ENCODE measurements at places on chromosomes 1 and 21.

DNA sequence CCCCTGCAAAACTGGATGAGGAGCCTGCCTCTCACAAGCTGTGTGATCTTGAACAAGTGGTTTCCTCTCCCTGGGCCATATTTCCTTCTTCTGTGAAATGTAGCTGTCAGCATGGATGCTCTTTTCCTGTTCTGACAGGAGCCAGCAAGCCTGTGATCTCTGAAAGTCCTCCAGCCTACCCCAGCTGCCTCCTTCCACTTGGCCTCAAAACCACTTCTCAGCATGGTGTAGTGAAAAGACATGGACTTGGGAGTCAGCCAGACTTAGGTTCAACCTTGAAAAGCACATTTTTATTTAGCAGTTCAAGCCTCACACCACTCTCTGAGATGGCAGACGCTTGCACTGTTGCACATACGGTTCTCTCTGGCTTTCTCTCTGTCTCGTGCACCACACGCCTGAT, 292.9 kb upstream of the DUSP10 start:
- no peaks in the 10 kb centered on the region for H3K27me3 ChIP-seq
- H3K36me3 ChIP-seq = no peaks in the 10 kb centered on the region

GRCh38 chr1:111603979-111604378, 15.6 kb upstream of the RAP1A start:
- H3K36me3 ChIP-seq = no peaks in the 10 kb centered on the region
- peak; percentile 54 for DNase-seq
- no peak overlapping the region for H3K4me3 ChIP-seq
- H3K4me1 ChIP-seq = peaks cover 73% of the 10 kb centered on the region
- H3K27me3 ChIP-seq = no peaks in the 10 kb centered on the region
- H3K27ac ChIP-seq = no peak overlapping the region

DNA sequence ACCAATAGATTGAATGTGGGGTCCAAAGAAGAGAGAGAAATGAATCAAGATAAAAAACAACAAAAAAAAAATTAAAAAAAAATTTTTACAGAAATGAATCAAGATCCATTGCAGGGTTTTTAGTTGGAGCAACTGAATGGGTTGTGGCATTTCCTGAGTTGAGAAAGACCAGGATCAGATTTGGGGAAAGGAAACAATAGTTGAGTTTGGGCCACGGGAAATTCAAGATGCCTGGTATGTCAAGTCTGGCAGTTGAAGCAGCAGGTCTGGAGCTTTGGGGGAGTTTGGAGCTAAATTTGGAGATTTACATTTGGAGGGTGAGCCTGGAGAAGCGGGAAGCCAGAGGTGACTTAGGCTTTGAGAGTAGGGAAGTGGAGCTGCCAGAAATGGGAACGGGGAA, 22.6 kb downstream of the ATP8B2 start:
- H3K4me3 ChIP-seq = no peak overlapping the region
- H3K27me3 ChIP-seq = no peaks in the 10 kb centered on the region
- peaks cover 62% of the 10 kb centered on the region for H3K4me1 ChIP-seq
- no peak for DNase-seq
- H3K27ac ChIP-seq = no peak overlapping the region
- H3K36me3 ChIP-seq = peaks cover 51% of the 10 kb centered on the region

- peak within 1 kb of the TSS; percentile 82 for H3K4me3 ChIP-seq
- H3K27ac ChIP-seq = peak within 1 kb of the TSS; percentile 86
- no peaks in the 10 kb centered on the region for H3K27me3 ChIP-seq
- peaks cover 14% of the 10 kb centered on the region for H3K4me1 ChIP-seq
- no peaks in the 10 kb centered on the region for H3K36me3 ChIP-seq
These were observed at the start of gene SYDE2 for GRCh38 chr1:85200463-85201339. SYDE2 (minus strand) TSS chr1:85201016; CDS start chr1:85200996, 20 bp downstream.

GRCh38 chr1:181660621-181661020, 177.3 kb downstream of the CACNA1E start:
- no peaks in the 10 kb centered on the region for H3K27me3 ChIP-seq
- H3K4me1 ChIP-seq = no peaks in the 10 kb centered on the region
- no peak overlapping the region for H3K4me3 ChIP-seq
- DNase-seq = no peak
- H3K27ac ChIP-seq = no peak overlapping the region

DNA sequence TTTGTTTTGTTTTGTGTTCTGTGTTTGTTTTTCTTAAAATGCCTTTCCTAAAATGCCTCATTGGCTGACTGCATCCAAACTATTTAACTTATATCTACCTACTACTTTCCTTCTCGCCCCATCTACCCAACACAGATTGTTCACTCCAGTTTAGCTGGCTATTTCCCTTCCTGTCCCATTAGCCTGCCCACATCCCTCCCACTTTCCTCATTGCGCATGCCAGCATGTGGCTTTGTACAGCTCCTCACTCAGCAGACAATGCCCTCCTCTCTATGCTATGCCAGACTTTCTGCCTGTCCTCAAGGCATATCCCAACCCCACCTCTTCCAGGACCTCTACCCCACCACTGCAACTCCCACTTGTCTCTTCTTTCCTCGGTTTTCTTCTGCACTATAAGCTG, 94.7 kb upstream of the C1orf21 start:
- H3K27me3 ChIP-seq = no peaks in the 10 kb centered on the region
- no peaks in the 10 kb centered on the region for H3K4me1 ChIP-seq
- no peaks in the 10 kb centered on the region for H3K36me3 ChIP-seq
- no peak overlapping the region for H3K27ac ChIP-seq

- no peak overlapping the region for H3K27ac ChIP-seq
- H3K4me3 ChIP-seq = no peak overlapping the region
- DNase-seq = no peak
- H3K36me3 ChIP-seq = no peaks in the 10 kb centered on the region
These were observed 240.5 kb downstream of the TGFB2 start for GRCh38 chr1:218585511-218586184.

DNA sequence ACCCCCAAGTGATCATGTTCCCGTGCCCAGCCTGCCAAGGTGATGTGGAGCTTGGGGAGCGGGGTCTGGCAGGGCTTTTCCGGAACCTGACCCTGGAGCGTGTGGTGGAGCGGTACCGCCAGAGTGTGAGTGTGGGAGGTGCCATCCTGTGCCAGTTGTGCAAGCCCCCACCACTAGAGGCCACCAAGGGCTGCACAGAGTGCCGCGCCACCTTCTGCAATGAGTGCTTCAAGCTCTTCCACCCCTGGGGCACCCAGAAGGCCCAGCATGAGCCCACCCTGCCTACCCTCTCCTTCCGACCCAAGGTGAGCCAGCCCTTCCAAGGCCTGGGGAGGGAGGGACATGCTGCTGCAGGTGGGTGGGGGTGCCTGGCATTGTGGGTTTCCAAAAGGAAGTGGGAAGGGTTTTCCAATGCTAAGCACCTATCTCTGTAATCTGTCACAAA, 2.3 kb downstream of the TRIM46 start:
- no peak for DNase-seq
- H3K27me3 ChIP-seq = no peaks in the 10 kb centered on the region
- peaks cover 41% of the 10 kb centered on the region for H3K4me1 ChIP-seq
- H3K36me3 ChIP-seq = peaks cover 14% of the 10 kb centered on the region

GRCh38 chr21:41482301-41482700, 25.7 kb downstream of the TMPRSS2 start:
- no peaks in the 10 kb centered on the region for H3K36me3 ChIP-seq
- no peak for DNase-seq
- no peak overlapping the region for H3K4me3 ChIP-seq
- H3K27ac ChIP-seq = no peak overlapping the region
- no peaks in the 10 kb centered on the region for H3K27me3 ChIP-seq
- no peaks in the 10 kb centered on the region for H3K4me1 ChIP-seq

- H3K36me3 ChIP-seq = no peaks in the 10 kb centered on the region
- H3K27me3 ChIP-seq = peaks cover 8% of the 10 kb centered on the region
- H3K4me1 ChIP-seq = no peaks in the 10 kb centered on the region
- no peak within 1 kb of the TSS for H3K4me3 ChIP-seq
These were observed at the start of gene DDAH1 for GRCh38 chr1:85465099-85465785. DDAH1 (minus strand) TSS chr1:85465159; CDS start chr1:85465045, 114 bp downstream.

GRCh38 chr1:90716552-90717355, at the start of gene BARHL2:
BARHL2 (minus strand) TSS chr1:90717302; CDS start chr1:90717195, 107 bp downstream.
- no peak for DNase-seq
- H3K36me3 ChIP-seq = no peaks in the 10 kb centered on the region
- peaks cover 6% of the 10 kb centered on the region for H3K4me1 ChIP-seq
- H3K4me3 ChIP-seq = no peak within 1 kb of the TSS
- H3K27ac ChIP-seq = no peak within 1 kb of the TSS

- no peaks in the 10 kb centered on the region for H3K4me1 ChIP-seq
- no peaks in the 10 kb centered on the region for H3K36me3 ChIP-seq
- H3K4me3 ChIP-seq = no peak overlapping the region
- no peak for DNase-seq
- H3K27me3 ChIP-seq = no peaks in the 10 kb centered on the region
- H3K27ac ChIP-seq = no peak overlapping the region
These were observed 33.0 kb downstream of the ADGRL2 start for GRCh38 chr1:81833722-81834121.

DNA sequence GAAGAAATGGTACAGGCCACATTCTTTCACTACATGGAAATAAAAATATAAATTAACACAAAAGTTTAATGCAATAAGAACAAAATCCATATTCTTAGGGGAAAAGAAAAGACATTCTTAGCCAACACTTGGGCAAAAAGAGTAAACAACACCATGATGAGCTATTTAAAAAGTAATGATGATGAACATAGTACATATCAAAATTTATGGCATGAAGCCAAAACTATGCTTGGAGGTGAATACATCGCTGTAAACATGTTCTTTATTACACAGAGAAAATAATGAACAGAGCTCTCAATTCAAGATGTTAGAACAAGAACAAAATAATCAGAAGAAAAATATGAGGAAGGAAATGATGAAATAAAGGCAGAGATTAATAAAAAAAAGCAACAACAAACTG, 158.2 kb downstream of the ZSCAN20 start:
- no peak overlapping the region for H3K27ac ChIP-seq
- DNase-seq = no peak
- no peak overlapping the region for H3K4me3 ChIP-seq
- H3K36me3 ChIP-seq = no peaks in the 10 kb centered on the region
- H3K27me3 ChIP-seq = peaks cover 3% of the 10 kb centered on the region

GRCh38 chr21:44699502-44700001, 2.6 kb downstream of the KRTAP10-12 start:
- H3K27ac ChIP-seq = no peak overlapping the region
- H3K4me1 ChIP-seq = no peaks in the 10 kb centered on the region
- no peak overlapping the region for H3K4me3 ChIP-seq
- no peak for DNase-seq

- H3K4me1 ChIP-seq = no peaks in the 10 kb centered on the region
- H3K36me3 ChIP-seq = no peaks in the 10 kb centered on the region
- no peak overlapping the region for H3K27ac ChIP-seq
- H3K4me3 ChIP-seq = no peak overlapping the region
- no peaks in the 10 kb centered on the region for H3K27me3 ChIP-seq
- no peak for DNase-seq
These were observed 12.3 kb downstream of the PHLDA3 start for GRCh38 chr1:201456499-201457309.

GRCh38 chr1:228378873-228379460, 27.7 kb downstream of the TRIM11 start:
- peaks cover 8% of the 10 kb centered on the region for H3K4me1 ChIP-seq
- H3K36me3 ChIP-seq = no peaks in the 10 kb centered on the region
- peak overlapping the region; percentile 43 for H3K4me3 ChIP-seq
- H3K27me3 ChIP-seq = no peaks in the 10 kb centered on the region
- no peak for DNase-seq

GRCh38 chr21:44489962-44490361, 34.7 kb downstream of the LRRC3 start:
- H3K4me3 ChIP-seq = no peak overlapping the region
- no peak overlapping the region for H3K27ac ChIP-seq
- no peaks in the 10 kb centered on the region for H3K27me3 ChIP-seq
- DNase-seq = no peak
- H3K4me1 ChIP-seq = peaks cover 9% of the 10 kb centered on the region

- no peaks in the 10 kb centered on the region for H3K36me3 ChIP-seq
- no peak overlapping the region for H3K4me3 ChIP-seq
- peaks cover 3% of the 10 kb centered on the region for H3K27me3 ChIP-seq
- H3K27ac ChIP-seq = no peak overlapping the region
These were observed 2.3 kb upstream of the SLC2A5 start for GRCh38 chr1:9071554-9072235.

DNA sequence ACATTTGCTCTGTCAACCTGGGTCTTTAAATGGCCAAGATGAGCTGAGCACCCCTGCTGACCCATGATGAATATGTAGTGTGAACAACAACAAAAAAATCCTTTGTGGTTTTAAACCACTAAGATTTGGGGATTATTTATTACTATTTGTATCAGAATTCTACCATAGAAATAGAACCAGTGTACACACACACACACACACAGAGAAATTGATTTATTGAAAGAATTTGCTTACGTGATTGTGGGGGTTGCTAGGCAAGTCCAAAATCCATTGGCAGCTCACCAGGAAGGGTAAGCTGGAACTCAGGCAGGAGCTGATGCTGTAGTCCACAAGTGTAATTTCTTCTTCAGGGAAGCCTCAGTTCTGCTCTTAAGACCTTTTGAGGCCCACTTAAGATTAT, 82.5 kb upstream of the MAP1LC3C start:
- no peaks in the 10 kb centered on the region for H3K27me3 ChIP-seq
- no peak overlapping the region for H3K27ac ChIP-seq
- H3K4me3 ChIP-seq = no peak overlapping the region

DNA sequence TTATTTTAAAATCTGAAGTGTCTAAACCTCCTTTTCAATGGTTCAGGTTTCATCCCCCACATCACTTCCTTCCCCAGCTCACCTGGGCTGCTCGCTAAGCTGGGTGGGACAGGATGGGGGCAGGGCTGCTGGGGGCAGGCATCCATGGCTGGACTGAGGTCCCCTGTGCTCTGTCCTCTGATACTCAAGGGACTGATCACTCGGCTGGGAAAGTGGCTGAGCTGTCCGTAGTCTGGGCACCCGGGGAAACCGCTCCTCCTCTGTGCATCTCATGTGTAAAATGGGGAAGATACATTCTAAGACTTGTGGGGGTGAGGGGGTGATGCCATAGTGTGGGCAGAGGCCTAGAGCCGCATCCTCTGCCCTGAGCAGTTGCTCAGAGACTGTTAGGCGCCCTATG, 411.2 kb downstream of the MATN1 start:
- no peak for DNase-seq
- H3K4me1 ChIP-seq = no peaks in the 10 kb centered on the region
- H3K36me3 ChIP-seq = no peaks in the 10 kb centered on the region
- no peak overlapping the region for H3K27ac ChIP-seq
- no peaks in the 10 kb centered on the region for H3K27me3 ChIP-seq

DNA sequence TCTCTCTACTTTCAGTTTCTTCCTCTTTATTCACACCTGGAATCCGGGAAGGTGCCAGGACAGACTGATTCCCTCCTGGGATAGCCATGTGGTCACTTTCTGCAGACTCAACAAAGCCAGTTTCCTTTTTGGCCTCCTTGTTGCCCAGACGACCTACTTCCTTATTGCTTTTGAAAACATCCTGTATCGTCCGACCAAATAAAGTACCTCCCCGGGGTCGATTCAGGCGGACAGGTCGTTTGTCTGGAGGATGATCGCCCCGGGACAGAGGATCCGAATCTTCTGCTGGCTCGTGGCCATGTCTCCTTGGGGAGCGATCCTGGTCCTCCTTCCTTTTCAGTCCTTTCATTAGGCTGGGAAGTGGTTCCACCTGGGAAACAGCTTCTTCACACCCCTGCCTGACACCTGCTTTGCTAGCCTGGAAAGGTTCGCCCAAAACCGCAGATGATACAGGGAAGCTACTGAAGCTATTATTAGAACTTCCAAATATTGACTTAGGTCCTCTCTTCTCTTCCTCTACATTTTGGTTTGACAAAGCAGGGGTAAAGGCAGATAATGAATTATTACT, 1.2 kb downstream of the MCM3AP start:
- peaks cover 42% of the 10 kb centered on the region for H3K4me1 ChIP-seq
- H3K27me3 ChIP-seq = no peaks in the 10 kb centered on the region

Data from CD8-positive, alpha-beta memory T cell (primary cell).